ENCODE measurements at places on chromosomes 2 and 18. TPM values are rescaled to one million over a fixed set of nuclear protein-coding genes. Genes with fewer than 3 reads are reported as not detected.

DNA sequence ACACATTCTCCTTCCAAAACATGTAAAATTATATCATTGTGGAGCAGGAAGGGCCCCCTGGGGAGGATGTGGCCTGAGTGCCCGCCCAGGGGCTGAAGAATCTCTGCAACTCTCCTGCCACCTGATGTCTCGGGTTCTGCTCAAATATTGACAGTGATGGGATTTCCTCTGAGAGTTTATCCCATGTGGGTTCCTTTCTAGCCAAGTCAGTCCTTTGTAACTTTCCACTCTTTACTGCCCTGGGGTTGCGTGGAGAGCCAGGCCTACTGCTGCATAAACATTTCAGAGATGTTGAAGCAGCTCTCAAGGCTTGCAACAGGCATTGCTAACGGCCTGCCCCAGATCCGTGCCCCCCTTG lies 4.0 kb upstream of the RAB17 start:
- no peak for DNase-seq

The MALL gene
- 2.9 TPM for total RNA-seq

The VWC2L gene
- 4.1 TPM for total RNA-seq

The CABYR gene
- total RNA-seq = 24.1 TPM

The TOGARAM2 gene
- under 0.01 TPM for total RNA-seq

DNA sequence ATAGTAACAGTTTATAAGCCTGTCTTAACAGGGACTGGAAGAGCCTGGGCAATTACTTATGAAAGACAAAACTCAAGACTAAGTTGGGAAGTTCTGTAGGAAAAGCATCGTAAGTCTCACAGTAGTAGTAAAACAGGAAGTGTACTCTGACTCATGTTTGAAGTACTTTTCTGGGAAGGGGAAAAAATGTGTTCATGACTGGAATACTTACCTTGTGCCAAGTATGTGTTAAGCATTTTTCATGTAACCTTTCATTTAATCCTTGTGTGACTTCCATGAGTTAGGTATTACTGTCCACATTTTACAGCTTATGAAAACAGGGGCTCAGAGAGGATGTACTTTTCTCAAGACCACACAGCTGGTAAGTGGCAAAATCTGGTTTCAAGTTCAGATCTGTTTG lies 13.7 kb upstream of the SKOR2 start:
- no peak for DNase-seq

Data from frontal cortex (tissue), 4 donors.